ENCODE measurements at places on chromosomes 13 and 19.

DNA sequence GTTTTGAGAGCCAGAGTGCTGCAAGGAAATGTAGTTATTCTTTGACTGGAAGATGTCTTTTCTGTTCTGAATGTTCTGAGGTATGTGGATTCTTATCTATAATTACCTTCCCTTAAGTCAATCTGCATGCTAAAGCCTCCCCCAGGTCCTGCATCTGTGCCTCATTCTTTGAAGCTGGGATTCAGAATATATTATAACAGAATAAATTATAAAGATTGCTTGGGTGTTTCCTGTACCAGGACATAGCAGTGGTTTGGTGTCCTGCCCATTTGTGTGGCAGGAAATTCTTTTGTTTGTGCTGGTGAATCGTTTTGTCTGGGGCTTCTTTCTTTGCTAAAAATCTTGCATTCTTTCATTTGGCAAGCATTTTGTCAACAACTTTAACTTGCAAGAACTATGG, 60.2 kb downstream of the ITGBL1 start:
- DNase-seq: no peak

GRCh38 chr19:12840091-12841079, 2.1 kb downstream of the MAST1 start:
- no peak for DNase-seq

DNA sequence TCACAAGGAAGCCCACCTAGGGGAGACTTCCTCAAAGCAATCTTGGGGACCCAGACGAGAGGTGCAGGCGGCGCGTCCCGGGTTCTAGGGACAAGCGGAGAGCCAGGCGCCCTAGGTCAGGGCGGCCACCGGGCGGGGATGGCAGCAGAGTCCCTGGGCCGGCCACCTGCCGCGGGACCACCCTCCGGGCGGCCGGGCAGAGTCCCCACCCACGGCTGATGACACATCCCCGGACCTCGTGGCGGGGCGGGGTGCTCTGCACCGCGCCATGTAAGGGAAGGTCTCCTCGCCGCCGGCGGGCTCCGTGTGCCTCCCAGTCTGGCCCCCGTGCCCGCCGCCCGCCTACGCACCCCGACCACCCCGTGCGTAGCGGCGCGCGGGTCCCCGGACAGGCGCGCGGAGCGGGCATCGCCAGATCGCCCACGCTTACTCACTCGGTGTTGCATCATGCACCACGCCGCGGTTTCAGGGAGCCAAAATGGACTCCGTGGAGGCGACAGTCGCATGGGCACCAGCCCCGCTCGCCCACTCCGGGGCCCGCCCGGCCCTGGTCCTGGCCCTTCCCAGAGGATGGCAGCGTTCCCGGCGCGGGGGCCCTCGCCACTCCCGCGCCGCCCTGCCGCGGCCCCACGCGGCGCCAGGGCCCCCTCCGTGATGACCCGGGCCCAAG, 643 bp downstream of the SLC7A1 start:
- DNase-seq: peak; percentile 31

DNA sequence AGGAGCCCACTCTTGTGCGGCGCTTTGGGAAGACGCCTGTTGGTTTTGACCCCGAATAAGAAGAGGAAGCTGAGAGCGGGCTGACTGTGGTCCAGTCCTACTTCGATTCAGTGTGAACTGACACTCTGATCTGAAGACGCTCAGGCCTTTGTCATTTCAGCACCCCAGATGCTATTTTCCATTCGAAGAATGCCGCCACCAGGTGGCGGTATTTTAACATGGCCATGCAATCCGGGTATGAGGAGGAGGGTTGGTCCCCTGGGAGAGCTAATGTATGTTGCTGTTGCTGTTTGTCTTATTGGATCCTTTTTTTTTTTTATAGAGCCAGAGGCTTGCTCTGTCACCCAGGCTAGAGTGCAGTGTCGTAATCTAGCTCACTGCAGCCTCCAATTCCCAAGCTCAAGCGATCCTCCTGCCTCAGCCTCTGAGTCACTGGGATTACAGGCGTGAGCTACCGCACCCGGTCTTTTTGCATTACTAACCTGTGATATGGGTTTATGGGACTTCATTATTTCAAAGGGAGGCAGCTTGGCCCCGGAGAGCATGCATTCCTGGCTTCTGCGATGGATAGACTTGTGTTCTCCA, 803 bp upstream of the TIMM44 start:
- DNase-seq: peak; percentile 85

DNA sequence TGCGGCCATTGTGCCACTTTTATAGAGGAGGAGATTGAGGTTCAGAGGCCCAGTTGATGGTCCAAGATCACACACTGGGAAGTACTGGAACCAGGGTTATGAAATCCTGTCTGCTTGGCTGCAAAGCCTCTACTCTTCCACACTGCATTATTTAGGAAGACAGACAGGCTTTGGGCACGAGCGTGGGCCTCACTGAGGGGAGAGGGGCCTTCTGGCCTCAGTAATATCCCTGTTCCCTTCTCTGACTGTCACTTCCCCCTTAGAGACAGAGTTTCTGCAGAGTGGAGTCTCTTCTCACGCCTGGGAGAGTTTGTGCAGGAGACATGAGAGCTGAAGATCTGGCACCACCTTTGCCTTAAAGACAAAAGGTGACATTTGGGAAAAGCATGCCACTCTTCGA, 49.0 kb upstream of the PNMA8B start:
- DNase-seq: no peak

GRCh38 chr13:98476106-98476505, 100.8 kb downstream of the STK24 start:
- DNase-seq: peak; percentile 74

DNA sequence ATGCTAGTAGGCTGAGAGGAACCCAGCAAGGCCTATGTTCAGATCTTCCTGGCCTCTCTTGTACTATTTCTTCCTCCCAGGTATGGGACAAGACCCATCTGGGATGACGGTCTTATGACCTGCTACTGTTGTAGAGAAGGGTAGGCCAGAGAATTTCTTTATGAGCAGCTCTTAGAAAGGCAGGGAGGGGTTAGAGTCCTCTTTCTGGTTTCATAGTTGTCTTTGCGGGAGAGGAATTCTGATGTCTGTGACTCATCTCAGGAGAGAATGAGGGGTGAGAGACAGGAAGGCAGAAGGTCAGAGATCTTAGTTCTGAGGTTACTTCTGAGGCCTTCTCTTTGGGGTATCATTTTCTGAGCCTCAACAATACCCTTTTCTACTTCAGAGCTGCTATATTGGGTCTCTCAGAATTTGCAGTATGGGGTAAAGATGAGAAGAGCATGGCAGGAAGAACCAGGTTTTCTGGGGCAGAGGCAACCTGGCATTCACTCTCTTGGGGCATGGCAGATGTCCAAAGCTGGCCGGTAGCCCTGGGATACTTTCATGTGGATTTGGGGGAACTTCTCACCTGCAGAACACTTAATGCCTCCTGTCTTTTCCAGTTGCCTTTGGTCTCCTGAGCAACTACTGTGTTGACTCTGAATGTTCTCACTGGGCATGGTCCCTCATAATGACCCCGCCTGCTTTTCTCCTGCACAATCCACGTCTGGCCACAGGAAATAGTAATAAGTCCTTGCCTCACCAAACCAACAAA, 154.4 kb downstream of the GGACT start:
- no peak for DNase-seq

- no peak for DNase-seq
These were observed 564.1 kb downstream of the EFNB2 start for GRCh38 chr13:105971312-105971711.

- no peak for DNase-seq
These were observed 7.6 kb downstream of the TMEM160 start for GRCh38 chr19:47040869-47041268.

DNA sequence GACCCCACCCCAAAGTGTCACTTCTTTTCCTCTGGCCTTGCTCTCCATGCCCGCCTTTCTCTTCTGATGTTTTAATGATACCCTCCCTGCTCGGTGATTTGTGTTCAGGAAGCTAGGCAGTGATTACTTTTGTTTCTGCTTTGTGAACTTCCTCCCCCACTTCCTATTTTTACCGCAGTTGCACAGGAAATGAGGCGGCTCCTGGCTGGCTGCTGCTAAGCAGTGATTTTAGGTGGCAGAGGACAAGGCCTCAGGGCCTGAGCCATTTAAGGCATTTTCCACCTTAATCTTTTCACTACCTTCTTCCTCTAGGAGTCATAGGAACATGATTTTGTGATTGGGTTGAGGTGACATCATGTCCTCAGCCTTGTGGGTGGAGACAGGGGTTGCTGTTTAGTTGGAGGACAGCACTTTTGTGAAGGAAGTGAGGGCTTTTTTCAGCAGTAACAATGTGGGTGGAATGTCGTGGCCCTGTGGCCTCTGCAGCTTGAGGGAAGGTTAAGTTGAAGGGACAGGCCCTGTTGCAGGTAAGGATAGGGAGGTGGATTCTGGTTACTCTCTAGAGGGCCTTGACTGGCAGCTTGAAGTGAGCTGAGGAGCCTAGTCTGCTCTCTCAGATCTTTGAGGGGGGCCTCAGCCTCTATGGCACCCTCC, 15.7 kb downstream of the GARRE1 start:
- DNase-seq: peak; percentile 71

GRCh38 chr13:22399801-22400420, 729.0 kb downstream of the FGF9 start:
- DNase-seq: no peak
